ENCODE measurements at places on chromosomes 7 and 10.

DNA sequence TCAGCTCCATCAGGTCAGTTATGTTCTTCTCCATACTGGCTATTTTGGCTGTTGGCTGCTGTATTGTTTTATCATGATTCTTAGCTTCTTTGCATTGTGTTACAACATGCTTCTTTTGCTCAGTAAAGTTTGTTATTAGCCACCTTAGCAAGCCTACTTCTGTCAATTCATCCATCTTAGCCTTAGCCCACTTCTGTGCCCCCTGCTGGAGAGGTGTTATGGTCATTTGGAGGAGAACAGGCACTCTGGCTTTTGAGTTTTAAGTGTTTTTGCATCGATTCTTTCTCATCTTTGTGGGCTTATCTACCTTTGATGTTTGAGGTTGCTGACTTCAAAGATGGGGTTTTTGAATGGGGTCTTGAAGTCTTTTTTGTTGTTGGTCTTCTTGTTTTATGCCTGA lies 204.6 kb upstream of the FOXP2 start:
- no peak for DNase-seq

GRCh38 chr10:71964098-71964742 lies at the start of gene CHST3:
Gene CHST3 (plus strand): TSS chr10:71964395. CDS start chr10:72005843, 41,448 bp downstream.
- no peak for DNase-seq

DNA sequence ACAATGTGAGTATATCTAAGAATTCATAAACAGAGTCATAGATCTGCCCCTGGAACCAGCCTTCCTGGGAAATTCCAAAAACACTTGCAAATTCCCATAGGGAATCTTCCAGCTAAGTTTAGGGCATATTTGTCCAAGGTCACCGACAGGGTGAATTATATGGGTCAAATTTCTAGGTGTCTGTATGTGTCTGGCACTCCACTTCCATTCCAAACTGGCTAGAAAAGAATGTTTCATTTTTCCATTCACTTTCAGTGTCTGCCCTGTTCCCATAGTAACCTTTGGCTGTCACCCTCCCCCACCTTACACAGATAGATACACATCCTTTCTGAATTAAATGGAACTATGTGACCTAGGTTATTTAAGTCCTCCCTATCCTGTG lies 230.9 kb downstream of the CREB5 start:
- no peak for DNase-seq

- DNase-seq = no peak
These were observed 1.1 kb downstream of the ANKRD2 start for GRCh38 chr10:97573672-97574071.

DNA sequence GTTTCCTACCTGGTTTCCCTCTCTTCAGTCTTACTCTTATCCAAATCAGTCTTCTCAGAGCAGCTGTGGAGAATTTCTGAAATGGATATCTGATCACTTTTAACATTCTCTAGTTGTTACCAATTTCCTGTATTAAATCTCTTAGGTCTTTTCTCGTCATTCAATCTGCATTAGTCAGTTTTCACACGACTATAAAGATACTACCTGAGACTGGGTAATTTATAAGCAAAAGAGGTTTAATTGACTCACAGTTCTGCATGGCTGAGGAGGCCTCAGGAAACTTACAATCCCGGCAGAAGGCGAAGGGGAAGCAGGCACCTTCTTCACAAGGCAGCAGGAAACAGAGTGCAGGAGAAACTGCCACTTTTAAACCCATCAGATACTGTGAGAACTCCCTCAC lies 444.8 kb downstream of the GATA3 start:
- DNase-seq = no peak

All from CD4-positive, alpha-beta T cell treated with Interleukin-1 beta for 1 hour (primary cell).